ENCODE measurements at places on chromosomes 2 and 18.

GRCh38 chr2:193377789-193378188, 1183.1 kb upstream of the TMEFF2 start:
- DNase-seq: no peak

DNA sequence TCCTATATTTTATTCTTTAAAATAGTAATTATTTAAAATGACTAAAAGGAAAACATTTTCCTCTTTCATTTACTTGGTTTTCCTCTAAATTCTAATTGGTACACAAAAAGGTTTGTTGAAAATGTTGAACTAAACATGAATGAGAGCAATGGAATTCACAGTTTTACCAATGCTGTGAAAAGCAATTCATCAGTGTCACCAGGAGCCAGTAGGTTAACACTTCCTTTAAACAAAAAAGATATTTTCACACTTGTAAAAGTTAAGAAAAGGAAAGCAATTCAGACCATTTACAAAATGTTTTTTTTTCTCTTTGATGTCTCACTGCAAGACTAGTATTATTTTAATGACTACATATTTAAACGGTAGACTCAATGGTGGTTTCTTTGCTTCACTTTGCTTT, 341.6 kb downstream of the RIT2 start:
- DNase-seq: no peak

DNA sequence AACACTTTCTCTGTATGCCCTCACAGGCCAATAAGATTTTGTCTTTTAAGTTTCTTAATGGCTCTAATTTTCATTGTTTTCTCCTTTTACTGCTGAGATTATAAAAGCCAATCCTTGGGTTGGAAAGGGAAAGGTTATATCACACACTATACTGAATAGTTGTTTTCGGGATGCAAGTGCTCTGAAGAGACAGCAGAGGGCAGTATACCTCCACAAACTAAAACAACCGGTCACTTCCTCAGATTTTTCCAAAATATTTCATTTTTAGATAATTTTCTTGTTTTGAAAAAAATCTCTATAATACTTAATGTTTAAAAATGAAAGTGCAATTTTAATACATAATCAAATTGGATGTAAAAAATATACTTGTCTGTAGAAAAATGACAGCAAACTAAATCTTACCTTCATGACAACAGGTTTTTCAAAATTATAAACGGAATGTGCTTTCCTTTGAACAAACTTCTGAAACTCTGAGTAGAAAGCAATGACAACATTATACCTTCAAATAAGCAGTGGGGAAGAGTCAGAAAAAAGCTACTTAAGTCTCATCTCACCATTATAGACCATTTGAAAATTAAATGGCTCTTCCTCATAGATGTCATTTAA, 82.7 kb downstream of the ORC4 start:
- DNase-seq: no peak

DNA sequence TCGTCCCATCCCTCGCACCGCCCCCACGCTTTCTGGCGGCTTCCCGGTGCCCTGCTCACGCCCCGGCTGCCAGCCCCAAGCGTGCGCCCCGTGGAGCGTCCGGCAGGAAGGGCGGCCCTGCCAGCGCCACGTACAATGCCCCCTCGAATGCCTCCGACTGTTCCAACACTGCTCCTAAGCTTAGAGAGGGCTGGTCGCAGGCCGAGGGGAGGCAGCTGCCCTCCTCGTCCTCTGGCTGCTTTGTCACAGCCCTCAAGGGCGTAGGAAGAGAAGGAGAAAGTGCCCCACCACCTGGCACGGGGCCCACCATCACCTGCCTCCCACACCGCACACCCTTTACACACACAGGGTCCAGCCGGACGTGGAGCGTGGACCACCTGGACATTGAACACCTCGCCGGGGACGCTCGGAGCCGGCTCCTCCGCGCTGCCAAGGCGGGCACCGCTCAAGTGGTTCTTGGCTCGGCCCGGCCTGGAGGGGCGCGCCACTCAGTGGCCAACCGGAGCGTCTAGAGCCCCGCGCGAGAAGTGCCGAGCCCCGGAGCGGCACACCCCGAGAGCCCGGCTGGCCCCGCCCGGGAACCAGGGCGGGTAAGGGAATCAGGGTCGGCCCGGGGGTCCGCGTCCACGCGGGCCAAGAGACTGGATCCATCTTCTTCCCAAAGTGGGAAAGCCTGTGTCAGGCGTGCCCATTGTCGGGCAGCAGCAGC, 830 bp downstream of the DNER start:
- DNase-seq: no peak

DNA sequence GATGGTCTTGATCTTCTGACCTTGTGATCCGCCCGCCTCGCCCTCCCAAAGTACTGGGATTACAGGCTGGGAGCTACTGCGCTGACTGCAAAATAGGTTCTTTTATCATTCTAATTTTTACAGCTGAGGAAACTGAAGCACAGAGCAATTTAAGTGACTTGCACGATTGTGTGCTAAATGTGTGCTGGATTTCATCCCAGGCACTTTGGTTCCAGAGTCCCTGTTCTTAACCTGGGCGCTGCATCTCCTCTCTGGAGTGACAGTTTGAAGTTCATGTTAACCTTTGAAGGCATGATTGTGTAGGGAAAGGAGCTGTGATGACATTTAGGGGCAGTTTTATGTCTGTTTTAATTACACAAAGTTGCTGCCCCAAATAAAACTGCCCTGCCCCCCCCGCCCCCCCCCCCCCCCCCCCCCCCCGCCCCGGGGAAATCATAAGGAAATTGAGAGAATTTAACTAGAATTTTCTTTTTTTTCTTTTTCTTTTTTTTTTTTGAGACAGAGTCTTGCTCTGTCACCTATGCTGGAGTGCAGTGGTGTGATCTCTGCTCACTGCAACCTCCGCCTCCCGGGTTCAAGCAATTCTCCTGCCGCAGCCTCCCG, 5.6 kb downstream of the ACSL3 start:
- no peak for DNase-seq

DNA sequence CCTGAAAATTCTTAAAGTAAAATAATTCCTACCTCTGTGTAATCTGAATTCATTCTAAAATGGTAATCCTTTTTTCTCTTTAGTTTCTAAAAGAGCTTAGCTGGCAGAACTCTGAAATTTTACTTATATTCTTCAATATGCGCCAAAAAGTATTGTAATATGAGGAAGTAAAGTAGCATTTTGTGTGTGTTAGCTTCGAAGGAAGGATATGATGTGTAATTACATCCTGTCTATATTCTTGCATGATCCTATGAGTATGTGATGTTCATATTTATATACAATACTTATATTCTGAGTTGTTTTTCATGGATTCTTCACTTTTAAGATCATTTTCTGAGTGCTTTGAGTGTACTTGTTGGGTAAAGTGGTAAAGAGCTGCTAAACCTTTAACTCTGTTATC, 402.9 kb upstream of the PKDCC start:
- DNase-seq: no peak

DNA sequence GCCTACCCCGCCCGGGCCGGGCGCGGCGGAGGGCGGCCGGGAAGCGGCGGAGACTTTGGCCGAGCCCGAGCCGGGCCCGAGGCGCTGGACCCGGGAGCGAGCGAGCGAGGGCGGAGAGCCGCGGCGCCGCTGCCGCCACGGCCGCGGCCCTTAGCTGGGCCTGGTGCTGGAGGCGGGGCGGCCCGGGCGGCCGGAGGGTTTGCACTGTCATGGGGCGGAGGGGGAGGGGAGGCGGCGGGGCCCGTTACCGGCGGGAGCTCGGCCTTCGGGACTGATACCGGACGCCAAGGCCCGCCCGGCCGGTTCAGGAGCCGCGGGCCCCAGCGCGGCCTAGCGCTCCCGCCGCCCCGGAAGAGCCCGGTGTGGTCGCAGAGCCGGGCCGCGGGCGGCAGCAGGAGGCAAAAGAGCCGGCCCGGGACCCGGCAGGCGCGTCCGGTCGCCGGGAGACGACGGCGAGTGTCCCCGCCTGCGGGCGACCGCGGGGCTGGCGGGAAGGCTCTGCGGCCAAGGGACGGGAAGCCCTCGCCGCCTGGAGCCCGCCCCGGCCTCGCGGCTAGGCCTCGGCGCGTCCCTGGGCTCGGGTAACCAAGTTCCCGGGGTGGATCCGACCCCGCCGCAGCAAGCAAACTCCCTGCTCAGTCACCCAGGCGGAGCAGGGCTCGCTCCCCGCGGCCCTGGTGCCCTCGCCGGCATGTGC, 697 bp downstream of the KCMF1 start:
- DNase-seq: peak; percentile 37

DNA sequence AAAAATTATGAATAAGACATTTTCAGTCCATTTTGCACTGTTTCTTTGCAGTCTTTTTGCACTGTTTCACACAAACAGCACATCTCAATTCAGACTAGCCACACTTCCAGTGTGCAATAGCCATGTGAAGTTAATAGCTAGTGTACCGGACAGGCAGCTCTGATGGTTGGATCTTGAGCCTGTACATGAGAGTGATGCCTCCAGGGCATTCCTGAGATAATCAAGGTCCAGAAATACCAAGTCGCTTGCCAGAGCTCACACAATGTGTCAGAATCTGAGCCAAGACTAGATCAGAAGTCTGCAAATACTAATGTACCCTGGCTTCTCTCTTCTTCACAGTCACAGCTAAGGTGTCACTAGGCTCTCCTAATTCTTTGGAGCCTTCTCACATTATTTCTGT, 180.2 kb downstream of the OSR1 start:
- no peak for DNase-seq

GRCh38 chr2:33577668-33578067, 21.4 kb downstream of the FAM98A start:
- no peak for DNase-seq

DNA sequence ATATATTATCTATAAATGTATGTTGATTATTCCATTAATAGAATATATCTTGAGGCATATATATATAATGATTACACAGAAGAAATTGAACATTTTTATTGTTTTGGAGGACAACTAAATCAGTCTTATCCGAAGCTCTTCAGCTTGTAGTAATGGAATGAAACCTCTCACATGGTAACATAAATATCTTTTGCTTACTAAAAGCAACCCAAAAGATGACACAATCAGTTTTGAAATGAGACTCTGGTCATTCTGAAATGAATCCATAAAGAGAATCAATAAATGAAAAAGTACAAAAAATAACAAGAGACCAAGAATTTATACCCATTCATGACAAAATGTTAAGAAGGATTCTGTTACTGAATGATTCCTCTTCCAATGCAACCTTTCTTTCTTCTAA, 110.2 kb downstream of the FIGN start:
- no peak for DNase-seq

DNA sequence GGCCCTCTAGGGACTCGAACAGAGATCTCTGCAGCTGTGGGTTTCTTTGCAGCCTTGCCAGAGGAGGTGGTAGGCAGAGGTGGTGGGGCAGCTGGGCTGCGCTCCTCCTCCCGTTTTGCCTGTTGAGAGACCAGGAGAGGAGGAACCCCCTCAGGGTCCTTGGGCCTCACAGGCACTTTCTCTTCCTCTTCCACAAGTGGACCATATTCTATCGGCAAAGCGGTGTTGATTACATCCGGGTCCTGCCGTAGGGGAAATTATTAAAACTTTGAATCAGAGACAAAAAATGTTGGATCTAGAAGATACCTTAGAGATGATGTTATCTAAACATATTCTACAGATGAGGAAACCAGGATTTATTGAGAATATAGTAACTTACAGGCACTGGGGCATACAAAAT, 78.5 kb downstream of the CLIP4 start:
- DNase-seq: no peak

DNA sequence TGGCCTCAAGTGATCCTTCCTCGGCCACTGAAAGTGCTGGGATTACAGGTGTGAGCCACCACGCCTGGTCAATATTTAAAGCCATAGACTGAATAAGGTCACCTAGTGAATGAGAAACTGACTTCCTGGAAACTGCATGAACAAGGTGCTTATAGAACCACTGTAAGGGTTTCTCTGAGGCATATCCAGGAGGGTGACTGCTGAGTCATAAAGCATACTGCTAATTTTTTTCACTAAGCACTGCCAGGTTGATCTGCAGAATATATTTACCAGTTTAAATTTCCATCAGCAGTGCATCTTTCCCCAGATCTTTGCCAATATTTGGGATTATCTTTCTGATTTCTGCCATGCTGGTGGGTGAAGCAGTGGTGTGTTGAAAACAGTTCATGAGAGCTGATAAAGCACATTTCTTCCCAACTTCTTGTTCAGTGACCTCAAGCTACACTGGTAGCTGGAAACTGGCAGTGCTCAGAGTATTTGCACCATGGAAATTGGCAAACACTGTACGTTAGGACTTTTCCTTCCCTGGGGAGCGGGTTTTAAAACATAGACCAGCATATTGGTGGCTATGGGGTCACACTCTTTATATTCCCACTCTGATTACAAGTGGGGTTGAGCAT, 4.2 kb upstream of the CLIP4 start:
- no peak for DNase-seq

DNA sequence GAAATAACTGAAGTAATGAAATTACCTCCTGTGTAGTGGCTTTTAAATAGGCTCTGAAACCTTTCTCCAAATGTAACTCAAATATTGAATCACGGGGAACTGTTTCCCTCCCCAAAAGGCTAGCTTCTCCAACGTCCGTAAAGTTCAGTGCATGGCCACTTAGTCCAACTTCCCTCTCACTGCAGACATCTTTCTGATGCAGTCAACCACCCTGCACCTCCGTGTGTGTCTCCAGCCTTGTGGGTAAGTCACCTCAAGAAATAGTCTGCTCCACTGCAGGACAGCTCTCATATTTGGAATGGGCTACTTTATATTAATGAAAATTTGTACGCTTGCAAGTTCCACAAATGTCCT, 152.5 kb upstream of the CYRIA start:
- DNase-seq: no peak

GRCh38 chr18:36692921-36693332, 135.9 kb downstream of the TPGS2 start:
- DNase-seq: no peak

GRCh38 chr2:59237311-59237710, 996.2 kb upstream of the FANCL start:
- no peak for DNase-seq

GRCh38 chr2:153074207-153074606, 355.8 kb downstream of the ARL6IP6 start:
- DNase-seq: no peak

DNA sequence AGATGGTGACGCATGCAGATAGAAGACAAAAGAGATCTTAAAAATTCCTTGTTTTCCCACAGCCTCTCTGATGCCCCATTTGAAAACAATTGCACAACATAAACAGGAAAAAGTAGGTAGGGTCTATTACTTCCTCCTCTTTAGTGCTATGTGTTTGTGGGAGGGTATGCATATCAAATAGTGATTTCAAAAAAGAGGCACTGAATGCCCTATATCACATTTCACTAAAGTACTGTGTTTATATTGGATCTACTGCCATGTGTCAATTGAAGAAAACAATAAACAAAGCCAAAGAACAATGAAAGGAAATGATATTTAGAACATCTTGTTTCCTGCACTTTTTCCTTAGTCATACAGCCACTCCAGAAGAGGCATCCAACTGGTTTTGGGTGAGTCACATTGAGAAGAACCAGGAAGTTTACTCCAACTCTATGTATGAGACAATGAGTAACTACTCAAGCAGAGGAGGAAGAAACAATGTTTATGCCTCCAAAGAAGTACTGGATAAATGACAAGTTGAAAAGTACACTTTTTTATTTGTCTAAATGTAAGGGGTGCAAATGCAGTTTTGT, 583.6 kb downstream of the FBXO15 start:
- no peak for DNase-seq

GRCh38 chr2:69989441-69990105, 28.1 kb upstream of the ASPRV1 start:
- no peak for DNase-seq
